GOT3 (cell line): ENCODE measurements at places on chromosomes 1 and 21.

DNA sequence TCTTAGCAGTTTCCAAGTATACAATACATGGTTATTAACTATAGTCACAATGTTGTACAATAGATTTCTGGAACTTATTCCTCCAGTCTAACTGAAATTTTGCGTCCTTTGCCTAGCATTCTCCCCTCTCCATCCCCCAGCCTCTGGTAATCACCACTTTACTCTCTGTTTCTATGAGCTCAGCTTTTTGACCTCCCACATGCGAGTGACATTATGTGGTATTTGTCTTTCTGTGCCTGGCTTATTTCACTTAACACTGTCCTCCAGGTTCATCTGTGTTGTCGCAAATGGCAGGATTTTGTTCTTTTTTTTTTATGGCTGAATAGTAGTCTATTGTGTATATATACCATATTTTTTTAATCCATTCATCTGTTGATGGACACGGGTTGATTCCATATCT, 43.9 kb upstream of the CD101 start:
- DNase-seq, result no peak

GRCh38 chr1:99627615-99628014, 18.3 kb upstream of the PALMD start:
- DNase-seq, result no peak

DNA sequence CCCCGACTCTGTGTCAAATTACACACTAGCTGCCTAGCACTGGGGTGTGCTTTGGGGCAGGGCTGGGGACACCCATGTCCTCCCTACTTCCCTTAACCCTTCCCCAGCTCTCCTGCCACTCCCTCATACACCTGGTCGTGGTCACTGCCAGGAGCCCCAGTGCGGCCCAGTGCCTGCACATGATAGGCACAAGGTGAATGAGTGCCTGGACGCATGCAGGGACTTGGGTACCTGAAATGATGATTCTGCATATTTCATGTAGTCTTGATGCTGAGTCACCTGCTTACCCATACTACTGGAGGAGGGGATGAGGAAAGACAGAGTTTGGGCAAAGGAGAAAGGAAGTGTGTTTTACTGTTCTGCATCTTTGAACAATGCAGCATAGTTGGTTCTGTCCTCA, 1.5 kb upstream of the VANGL2 start:
- no peak for DNase-seq

GRCh38 chr1:208182880-208183645, 61.1 kb downstream of the PLXNA2 start:
- no peak for DNase-seq

DNA sequence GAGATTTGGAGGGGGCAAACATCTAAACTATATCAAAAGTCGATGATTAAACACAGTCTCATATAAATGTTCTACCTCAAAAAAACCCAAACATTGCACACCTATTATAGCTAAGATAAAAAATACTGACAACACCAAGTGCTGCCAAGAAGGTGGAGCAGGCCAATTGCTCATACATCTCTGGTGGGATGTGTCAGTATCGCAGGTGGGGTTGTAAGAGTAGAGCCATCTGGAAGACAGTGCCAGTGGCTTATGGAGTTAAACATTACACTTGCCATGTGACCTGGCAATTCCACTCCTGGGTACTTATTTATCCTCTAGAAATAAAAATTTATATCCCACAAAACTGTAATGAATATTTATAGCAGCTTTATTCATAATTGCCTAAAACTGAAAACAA, 213.4 kb downstream of the DISC1 start:
- no peak for DNase-seq

DNA sequence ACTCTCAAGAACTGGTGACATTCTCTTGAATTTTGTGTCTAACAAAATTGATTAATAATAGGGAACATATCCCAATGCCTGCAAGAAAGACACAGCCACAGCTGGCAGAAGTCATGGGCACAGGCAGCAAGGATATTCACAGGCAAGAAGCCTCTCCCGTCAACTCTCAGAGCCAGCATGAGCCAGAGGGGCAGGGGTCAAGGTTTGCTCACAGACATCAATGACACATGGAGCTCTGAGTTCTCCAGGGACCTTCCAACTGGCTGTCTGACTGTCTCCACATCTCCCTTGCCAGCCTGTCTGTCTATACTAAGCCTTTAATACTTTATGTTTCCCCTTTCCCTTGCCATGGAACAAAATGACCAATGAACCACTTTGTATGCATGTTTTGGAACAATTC, 101.5 kb upstream of the RAB4A start:
- DNase-seq, result peak; percentile 69

DNA sequence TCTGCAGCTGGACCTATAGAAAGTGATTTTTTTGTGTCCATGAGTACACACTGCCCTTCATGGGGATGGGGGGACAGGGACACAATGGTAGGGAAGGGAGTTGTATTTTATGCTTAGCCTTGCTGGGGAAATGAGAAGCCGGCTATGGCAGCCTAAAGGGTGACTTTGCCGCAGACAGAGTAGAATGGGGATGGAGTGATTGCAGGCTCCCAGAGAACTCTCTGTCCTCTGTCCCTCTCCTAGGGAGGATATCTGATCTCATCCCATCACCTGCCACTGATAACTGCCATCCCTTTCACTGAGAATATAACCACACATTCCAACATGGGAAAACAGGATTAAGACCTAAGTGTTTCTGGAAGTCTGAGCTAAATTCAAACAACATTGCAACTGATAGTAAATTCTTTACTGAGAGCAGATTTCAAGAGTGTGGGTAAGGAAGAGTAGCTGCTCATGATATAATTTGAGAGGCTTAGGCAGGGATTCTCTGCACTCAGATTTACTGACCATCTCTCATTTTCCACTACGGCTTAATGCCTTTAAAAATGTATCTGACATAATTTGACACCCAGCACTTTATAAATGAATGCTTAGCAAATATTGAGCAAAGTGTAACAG, 13.9 kb downstream of the SH2D1B start:
- DNase-seq, result no peak

GRCh38 chr1:63621698-63622097, 28.5 kb downstream of the PGM1 start:
- DNase-seq, result no peak

DNA sequence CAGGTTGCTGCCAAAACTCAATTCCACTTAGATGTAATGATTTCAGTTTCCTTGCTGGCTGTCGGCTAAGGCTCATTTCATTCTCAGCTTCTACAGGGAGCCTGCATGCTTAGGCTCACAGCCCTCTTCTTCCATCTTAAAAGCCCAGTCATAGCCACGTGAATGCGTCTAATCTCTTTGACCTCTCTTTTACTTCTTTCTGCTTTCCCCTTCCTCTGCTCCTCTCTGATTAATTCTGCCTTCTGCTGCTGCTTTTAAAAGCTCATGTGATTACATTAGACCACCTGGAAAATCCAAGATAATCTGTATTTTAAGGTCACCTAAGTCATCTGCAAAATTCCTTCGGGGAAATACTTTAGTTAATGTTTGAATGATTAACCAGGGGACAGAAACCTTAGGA, 812.8 kb upstream of the BRINP3 start:
- DNase-seq, result no peak

GRCh38 chr1:92399076-92399475, 87.6 kb downstream of the GFI1 start:
- no peak for DNase-seq

GRCh38 chr1:1141244-1141910, 25.5 kb upstream of the C1orf159 start:
- no peak for DNase-seq

GRCh38 chr1:22838965-22839364, 128.3 kb downstream of the EPHB2 start:
- no peak for DNase-seq

DNA sequence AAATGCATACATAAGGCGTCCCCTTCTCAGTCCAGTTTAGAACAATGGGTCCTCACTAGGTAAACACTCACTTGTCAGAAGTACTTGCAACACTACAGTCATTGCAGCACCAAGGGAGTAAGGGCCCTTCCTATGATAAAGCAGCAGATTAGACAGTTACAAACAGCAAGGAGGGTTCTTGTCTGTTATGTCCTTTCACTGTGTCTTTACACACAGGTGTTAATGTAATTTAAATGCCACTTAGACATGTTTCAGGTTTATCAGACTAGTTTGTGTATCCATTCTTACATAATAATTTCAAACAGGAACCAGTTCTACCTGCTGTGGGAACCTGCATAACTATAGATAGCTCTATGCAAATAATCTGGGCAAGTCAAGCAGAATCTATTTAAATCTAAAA, 105.6 kb upstream of the USH2A start:
- DNase-seq, result no peak

DNA sequence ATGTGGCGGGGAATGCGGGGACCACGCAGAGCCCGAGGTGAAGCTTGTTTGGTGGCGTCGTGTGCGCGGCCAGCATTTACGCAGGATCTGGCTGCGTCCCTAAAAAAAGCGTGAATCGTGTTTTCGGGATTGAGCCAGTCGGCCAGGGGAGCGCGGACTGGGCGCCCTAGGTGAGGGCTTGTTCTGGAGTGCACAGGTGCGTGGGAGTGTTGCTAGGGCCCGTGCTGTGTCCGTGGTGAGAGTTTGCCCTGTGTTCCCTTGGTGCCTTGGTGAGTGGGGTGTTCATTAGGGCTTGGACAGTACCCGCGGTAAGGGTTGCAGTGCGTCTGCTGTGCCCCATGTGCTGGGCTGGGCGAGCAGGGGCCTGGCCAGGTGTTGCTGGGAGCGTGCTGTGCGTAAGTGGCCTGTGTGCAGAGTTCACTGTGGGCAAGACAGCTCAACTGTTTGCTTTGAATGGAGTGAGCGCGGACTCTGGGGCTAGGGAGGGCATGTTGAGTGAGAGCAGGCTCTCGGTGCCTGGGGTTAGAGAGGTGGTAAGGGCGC, 673 bp downstream of the CD46 start:
- no peak for DNase-seq

DNA sequence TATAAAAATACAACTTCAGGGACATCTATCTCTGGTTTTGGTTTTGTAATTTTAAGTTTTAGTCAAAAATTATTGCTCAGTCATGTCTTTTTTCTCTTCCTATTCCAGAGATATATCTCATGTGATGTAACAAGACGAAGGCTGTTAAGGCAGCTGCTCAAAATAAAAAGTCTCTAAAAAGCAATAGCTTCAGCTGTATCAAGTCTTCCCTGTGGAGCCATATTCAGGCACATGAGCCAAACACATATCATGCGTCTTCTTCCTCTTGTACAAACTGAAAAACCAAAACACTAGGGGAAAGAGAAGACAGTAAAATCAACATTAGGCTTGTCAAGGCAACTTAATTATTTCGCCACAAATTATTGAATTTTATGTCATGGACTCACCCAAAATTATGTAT, 240.7 kb downstream of the NRIP1 start:
- no peak for DNase-seq

DNA sequence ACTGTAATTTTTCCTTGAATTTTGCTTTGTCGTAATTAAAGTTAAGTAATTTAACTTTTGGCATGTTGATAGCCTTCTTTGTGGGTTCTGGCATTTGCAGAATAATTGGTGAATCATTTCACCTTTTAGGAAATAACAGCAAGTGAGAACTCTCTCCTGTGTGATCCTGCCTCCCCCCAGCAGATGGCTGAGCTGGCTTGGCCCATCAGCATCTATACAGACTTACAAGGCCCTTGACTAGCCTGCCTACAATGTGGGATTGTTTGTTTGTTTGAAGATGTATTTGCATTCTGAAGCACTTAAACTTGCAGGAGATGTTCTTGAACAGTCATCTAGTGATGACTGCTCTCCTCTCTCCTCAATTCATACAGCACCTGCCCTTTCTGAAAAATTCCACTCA, 55.9 kb downstream of the MACO1 start:
- no peak for DNase-seq

DNA sequence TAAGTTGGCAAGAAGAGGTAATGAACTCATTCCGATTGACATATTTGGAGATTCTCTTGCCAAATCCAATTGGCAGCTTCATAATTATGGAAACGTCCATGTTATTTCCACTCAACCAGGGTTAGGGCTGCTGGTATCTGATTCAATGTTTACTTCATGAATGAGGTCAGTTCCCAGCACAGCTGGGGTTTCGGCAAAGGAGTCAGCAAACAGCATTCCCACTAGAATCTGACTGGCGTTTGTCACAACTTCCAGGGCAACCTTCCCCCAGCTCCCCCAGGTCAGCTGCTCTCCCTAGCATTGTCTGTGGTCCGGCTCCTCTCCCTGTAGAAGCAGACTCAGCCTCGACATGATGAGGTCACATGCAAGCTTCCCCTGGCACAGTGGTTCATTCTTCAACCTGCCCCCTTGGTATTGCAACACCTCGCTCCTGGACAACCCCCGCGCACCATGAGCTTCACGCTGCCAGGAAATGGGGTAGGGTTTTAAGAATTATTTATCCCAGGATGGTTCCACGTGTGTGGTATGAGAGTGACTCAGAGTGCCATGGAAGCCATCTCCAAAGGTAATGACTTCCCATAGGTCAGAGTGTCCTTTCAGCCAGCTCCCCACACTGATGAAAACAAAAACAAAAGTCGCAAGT, 100.7 kb upstream of the SLC25A33 start:
- DNase-seq, result peak; percentile 36

DNA sequence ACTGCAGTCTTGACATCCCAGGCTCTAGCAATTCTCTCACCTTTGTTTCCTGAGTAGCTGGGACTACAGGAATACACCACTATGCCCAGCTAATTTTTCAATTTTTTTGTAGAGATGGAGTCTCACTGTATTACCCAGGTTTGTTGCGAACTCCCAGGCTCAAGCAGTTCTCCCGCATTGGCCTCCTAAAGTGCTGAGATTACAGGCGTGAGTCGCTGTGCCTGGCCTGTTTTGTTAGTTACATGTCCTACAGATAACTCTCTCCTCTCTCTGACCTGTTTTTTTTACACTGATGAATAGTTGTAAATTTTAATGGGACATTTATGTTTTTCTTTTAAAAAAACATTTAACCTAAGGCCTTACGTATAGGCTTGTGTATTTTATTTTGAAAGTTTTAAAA, 19.8 kb downstream of the PTBP2 start:
- DNase-seq, result no peak

DNA sequence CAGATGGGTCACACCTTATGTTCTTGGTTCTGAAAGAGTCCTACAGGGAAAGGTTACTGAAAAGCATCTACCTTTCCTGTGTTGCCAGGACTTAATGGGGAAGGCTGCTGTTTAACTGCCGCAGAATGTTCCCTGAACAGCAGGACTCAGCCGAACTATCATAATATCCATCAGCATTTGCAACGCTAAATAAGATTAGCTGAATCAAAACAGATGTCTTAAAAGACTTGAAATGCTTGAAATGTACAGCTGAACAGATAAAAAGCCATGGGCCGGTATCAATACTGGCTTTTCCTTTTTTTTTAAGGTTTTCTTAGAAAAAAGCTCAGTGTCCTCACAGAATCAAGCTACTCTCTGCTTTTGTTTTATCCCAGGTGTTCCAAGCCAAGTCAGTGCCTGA, 19.7 kb upstream of the ATP13A2 start:
- DNase-seq, result no peak

DNA sequence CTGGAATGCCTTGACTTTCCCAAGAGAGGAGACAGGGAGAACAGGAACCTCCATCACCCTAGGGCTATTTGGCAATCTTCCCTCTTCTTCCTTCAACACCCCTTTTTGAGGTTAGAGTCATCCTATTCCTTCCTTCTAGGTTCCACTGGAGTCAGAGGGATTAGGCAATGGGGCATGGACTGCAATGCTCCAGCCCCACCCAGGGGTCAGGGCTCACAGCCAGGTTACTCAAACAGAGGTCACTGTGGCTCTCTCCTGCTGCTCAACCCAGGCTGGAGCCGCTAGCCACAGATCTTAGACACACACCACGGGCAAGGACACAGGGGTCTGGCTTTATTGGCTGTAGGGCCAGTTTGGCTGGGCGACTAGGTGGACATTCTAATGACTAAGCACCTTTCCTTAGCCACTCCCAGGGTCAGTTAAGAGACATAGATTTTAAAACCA, 145.5 kb upstream of the NRIP1 start:
- no peak for DNase-seq

- no peak for DNase-seq
Observed at GRCh38 chr21:27300770-27301169, 333.9 kb upstream of the ADAMTS5 start.

GRCh38 chr1:233215135-233215760, 80.3 kb downstream of the PCNX2 start:
- DNase-seq, result no peak
